Activated CD4-positive, CD25-positive, alpha-beta regulatory T cell treated with anti-CD3 and anti-CD28 coated beads, Interleukin-2, amount 50 U/mL, for 24 hours (primary cell): ENCODE measurements at places on chromosomes 12 and 14.

GRCh38 chr12:4118601-4119156, 154.9 kb upstream of the CCND2 start:
- ATAC-seq = peak; percentile 34

GRCh38 chr12:50132505-50133135, 20.6 kb downstream of the COX14 start:
- ATAC-seq = no peak

GRCh38 chr14:33279865-33280264, 341.2 kb downstream of the NPAS3 start:
- ATAC-seq = no peak

DNA sequence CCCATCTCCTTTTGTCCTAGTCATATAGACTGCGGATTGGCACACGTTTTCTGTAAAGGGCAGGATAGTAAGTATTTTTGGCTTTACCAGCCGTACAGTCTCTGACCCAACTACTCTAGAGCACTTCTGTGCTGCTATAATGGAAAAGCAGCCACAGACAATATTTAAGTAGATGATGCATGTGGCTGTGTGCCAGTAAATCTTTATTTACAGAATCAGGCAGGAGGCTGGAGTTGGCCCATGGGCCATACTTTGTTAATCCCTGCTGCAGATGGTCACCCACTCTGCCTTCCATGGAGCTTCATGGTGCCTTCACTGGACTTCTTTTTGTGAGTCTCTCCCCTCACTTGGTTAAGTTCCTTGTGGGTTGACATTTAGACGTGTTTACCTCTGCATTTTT, 584.5 kb upstream of the TBX3 start:
- ATAC-seq = no peak

DNA sequence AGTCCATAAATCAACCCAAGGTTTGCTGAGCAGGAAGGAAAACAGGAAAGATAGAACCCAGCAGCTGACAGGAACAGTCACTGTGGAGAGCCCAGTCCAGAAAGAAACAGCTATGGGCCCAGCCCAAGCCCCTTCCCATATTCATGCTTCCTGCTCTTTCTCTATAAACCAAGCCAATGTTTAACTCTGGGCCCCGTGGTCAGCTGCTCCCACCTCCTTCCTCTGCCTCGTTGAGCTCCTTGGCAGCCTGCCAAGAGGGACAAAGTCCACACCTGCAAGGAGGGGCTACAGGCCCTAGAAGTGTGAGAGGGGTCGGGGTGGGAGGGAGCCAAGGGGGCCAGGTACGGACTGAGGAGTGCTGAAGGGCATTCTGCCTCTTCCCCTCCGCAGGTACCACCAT, 10.0 kb downstream of the SLC6A13 start:
- ATAC-seq = no peak

DNA sequence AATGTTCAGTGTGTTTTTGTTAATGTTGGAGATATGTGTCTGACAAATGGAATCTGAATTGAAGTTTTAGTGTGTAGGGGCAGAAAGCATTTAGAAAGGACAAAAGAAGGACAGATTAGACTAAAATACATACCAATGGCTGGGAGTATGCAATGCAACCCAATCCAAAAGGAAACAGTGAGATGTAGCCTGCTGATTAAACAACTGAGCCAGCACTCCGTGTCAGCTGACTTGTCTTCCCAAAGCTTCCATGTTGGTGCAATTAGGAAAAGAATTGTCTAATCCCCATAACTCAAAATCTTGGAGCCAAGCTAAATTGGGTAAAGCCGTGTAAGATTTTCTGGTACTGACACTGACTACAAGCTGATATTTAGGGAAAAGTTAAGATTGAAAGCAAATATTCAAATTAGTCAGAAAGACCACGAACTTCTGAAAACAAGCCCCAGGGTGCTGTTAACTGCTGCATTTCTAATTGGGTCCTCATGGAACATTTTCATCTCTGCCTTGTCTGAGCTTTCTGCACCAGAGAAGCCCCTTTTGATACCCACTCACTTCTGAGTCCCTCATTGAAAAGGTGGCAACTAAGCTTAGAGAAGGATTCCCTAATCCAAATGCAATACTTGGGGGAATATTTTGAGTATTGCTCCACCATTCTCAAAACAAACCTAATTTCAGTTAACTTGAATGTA, 109.1 kb downstream of the DAD1 start:
- no peak for ATAC-seq

GRCh38 chr14:61388173-61388975, 67.0 kb downstream of the PRKCH start:
- peak; percentile 93 for ATAC-seq

DNA sequence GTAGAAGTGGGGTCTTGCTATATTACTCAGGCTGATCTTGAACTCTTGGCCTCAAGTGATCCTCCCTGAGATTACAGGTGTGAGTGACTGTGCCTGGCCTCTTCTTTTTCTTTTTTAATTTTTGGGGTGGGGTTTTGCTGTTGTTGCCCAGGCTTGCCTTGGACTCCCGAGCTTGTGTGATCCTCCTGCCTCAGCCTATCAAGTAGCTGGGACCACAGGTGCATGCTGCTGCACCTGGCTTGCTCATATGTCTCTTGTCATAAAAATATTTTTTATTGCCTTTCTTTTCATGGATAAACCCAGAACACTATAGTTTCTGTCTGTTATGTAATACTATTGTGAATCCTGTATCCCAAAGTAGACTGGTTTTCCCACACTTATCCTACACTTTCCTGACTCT, 26.0 kb downstream of the SCYL2 start:
- ATAC-seq = no peak

- ATAC-seq = no peak
Observed at GRCh38 chr12:33588725-33589405, 149.2 kb upstream of the SYT10 start.

DNA sequence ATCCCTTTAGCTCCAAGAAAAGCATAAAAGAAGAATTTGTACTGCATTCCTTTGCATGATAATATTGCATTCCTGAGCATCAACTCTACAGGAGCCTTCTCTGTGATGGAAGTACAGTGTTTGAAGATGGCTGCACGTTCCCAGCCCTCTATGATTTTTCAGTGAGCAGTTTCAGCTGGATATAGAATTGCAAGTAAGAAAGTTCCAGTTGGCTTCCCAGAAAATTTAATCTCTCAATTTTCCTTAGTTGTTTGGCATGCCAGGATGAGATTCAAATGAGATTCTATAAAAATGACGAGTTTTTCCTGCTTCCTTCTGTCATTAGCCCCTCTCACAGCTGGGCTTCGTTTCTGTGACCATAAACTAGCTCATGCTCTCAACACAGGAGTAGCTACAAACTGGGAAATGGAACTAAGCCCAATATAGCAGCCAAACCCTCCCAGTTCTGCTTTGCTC, 109.9 kb downstream of the TTC8 start:
- no peak for ATAC-seq

DNA sequence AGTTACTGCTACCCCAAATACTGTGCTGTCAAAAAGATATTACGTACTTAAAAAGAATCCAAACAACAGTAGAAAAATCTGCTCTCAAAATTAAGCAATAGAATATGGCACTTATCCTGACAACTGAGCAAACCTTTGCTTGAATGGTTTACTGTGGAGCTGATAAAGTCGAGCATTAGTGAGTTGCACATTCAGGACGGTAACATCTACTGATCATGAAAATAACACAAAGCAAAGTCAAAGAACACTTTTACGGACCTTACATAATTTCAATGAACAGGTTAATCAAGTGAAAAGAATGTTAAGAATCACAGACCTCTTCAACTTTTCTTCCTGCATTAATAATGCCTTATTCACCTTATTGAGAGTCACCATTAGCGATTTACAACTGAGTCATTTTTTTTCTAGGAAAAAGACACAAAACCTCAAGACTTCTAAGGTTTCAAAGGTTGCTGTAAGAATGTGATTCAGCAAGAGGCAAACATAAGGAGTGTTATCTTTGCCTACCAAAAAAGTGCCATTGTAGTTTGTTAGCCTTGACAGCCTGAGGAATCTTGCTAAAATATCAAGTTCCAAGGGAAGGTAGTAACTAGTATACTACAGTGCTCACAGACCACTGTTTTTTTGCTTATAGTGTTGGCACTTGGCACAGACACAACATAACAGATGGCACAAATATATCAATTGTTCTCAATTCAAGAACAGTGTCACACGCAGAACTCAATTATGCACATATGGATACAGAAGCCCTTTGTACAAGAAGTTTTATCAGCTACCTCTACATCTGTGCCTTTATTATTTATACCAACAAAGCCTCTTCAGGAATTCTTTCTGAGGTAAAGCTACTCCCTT, 334.2 kb upstream of the RPL10L start:
- ATAC-seq = no peak

DNA sequence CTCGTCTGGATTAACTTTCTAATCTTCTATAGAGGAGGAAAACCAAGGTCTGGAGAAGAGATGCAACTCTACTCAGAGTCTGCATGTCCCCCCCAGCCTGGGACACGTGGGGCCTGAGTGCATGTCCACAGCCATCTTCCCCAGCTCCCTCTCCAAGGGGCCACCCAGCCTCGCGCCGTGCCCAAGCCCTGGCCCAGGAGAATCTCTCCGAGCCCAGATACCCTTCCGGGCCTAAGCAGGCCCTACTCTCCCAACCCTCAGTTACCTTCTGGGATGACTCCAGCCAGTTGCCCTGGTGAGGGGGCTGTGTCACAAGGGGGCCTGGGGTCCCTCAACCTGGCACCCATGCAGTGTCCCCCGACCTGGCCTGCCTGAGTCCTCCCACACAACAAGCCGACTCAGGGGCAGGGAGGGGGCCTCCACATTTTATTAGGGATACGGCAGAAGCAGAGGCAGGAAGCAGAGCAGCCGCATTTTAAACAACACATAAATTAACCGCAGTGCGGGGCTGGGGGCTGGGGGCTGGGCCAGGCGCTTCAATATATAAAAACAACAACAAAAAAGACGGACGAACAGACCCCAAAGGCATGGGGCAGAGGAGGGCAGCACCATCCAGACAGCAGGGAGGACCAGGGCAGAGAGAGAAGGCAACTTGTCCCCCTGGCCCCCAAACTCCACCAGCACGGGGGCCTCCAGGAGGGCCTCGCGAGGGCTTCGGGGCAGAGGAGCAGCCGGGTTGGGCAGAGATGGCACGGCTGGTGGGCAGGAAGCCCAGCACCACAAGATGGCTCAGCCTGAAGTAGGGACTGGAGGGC, 37.3 kb downstream of the NCKAP5L start:
- ATAC-seq = no peak

GRCh38 chr14:32596390-32596789, 267.3 kb downstream of the AKAP6 start:
- no peak for ATAC-seq

DNA sequence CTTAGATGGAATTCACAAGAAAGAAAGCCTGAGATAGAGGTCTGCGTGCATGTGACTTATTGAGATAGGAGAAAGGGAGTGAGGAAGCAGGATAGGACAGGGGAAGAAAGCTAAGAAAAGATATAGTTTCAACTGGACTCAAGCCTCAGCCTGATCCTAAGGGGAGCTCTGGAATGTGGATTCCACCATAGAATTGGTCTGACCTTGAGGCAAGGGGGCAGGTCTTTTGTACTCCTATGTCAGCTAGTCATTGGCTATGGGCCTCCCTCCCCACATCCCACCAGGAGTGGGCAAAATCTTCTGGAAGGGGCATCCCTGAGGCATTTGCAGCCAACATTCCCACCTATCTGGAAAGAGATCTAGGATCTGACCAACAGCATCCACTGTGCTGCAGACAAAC, 88.5 kb upstream of the HSPB8 start:
- no peak for ATAC-seq

GRCh38 chr12:99140017-99140720, 495.1 kb downstream of the APAF1 start:
- no peak for ATAC-seq

DNA sequence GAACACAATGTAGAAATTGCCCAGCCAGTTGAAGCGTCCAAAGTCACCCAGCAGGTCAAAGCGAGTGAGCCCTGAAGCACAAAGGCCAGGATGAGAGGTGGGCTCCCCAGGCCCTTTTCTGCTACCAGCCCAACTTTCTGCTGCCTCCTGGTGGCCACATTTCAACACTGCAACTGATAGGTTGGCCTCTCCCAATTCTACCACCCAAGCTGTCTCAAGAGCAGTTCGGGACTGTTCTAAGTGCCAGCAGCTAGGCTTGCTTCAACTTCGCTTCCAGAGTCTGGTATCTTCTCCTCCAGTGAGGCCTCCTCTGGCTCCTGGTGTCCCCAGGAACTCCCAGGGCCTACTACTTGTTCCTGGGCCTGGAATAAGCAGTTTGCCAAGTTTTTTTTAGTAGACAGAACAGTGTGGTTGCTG, 3.4 kb upstream of the DHH start:
- peak; percentile 28 for ATAC-seq

DNA sequence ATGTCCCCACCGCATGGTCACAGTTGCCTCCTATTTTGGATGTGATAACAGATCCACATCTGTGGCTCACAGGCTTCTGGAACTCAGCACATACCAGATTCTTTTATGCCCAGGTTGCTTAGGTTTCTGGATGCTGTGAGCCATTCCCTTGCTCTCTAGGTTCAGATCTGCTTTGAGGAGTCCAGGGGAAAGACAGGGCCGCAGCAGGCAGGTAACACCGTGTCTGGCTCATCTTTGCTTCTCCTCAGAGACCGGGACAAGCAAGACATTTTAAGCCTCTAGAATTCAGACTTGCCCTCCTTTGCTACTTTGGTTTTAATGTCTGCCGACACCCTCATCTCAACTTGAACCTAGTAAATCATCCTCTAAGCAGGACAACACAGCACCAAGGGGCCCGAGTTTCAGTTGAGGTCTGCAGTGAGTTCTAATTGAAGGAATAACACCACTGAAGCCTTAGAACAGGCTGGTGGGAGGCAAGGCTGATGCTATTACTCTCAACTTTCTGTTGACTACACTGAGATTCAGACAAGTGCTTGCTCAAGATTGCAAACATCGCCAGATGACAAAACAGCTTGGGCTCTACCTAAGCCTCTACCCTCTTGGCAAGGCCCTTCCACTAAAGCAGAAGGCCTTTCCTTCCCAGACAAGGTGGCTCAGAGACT, 55.3 kb downstream of the MDM2 start:
- ATAC-seq = no peak

DNA sequence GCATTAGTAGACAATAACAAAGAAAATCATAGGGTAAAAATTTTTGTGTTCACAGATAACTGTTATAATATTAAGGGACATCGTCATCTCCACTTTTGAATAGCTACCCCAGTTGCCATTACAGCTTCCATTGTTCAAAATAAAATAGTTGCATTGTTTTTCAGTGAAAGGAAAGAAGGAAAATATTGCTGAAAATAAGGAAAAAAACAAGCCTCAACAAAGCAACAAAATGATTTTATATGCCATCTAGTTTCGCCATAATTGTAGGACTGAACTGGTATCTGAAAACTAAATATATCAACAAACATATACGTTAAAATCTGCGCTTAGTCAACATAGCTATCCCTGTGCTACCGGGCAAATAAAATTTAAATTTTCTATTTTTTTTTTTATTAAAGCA, 3.3 kb downstream of the CDK17 start:
- no peak for ATAC-seq

DNA sequence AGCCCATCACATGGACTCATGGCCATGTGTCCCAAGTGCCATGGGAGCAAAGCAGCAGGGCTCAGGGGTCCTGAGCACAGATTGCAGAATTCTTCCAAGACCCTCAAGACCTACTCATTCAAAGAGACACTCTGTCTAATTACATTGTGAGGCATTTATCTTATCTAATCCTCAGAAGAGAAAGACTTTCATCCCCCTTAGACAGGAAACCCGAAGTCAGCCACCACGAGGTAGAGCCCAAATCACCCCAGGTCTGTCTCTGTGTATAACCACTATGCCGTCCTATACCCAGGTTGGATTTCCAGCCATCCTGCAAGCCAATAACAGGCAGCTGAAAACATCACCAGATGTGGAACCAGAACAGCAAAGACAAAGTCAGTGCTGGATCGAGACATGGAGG, 8.9 kb upstream of the BCL11B start:
- ATAC-seq = no peak
